RCC 7860 (cell line): ENCODE measurements at places on chromosomes 4 and X.

- DNase-seq, result no peak
These were observed 9.3 kb upstream of the DCK start for GRCh38 chr4:70984106-70984505.

- DNase-seq, result no peak
These were observed 112.1 kb downstream of the ARHGAP6 start for GRCh38 chrX:11553594-11553993.

GRCh38 chr4:72314869-72315268 is 254.2 kb downstream of the ADAMTS3 start:
- peak; percentile 29 for DNase-seq

DNA sequence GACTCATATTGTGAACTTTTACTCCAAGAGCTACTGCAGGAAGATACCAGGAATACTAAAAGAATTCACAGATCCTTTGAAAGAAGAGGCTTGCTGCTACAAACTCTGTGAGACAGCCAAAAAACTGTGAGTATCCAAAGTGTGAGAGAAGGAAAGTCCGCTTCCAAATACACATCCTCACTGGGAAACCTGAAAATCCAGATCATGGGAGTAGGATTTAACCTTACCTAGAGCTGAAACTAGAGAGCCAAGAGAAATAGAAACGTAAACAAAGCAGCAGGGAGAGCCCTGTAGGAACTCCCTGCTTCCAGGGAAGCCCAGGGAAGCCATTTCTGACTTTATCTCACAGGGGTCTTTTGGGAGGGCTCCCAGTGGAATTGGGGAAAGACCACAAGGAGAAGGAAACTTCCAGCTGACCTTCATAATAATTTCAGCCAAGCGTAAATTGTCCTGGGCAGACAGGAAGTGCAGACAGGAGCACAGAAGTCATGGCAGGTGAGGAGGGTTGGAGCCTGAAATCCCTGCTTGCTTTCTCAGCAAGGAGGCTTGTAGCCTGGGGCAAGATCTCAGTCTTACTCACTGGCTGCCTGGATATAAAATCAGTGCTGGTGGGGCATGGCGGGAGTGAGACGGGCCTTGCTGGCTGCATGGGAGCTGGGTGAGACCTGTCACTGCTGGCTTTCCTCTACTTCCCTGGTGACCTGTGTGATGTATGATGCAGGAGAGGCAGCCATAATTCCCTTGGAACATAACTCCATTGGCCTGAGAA is 26.2 kb upstream of the NFKB1 start:
- no peak for DNase-seq

DNA sequence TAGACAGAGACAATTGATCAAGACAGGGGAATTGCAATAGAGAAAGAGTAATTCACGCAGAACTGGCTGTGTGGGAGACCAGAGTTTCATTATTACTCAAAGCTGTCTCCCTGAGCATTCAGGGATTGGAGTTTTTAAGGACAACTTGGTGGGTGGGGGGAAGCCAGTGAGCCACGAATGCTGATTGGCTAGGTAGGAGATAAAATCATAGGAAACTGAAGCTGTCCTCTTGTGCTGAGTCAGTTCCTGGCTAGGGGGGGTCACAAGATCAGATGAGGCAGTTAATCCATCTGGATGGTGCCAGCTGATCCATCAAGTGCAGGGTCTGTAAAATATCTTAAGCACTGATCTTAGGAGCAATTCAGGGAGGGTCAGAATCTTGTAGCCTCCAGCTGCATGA is 358.6 kb downstream of the GPM6A start:
- DNase-seq, result no peak

DNA sequence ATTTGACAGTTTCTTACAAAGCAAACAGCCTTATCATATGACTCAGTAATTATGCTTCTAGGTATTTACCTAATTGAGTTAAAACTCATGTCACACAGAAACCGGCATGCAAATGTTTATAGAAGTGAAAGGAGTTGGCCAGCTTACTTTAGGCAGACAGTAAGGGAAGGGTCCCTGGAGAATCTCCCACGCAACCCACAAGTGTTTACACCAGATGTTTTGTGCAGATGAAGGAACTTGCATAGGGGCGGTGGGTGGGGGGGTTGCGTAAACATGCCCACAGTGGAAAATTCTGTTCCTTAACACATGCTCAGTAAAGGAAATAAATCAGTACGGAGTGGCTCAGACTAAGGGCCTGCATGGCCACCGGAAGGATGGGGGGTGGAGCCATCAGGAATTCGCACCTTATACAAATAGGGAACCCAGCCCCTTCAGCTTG is 330.5 kb upstream of the AADAT start:
- DNase-seq, result no peak

GRCh38 chrX:109847257-109848187 is 114.5 kb upstream of the ACSL4 start:
- peak; percentile 69 for DNase-seq

- no peak for DNase-seq
These were observed 51.1 kb downstream of the RPS6KA3 start for GRCh38 chrX:20215565-20215964.

- DNase-seq, result no peak
These were observed 620 bp downstream of the ANAPC10 start for GRCh38 chr4:145097331-145097820.

GRCh38 chrX:138794246-138794645 is 82.7 kb upstream of the FGF13 start:
- no peak for DNase-seq

GRCh38 chrX:152642931-152643564 is 5.4 kb downstream of the GABRQ start:
- DNase-seq, result no peak

DNA sequence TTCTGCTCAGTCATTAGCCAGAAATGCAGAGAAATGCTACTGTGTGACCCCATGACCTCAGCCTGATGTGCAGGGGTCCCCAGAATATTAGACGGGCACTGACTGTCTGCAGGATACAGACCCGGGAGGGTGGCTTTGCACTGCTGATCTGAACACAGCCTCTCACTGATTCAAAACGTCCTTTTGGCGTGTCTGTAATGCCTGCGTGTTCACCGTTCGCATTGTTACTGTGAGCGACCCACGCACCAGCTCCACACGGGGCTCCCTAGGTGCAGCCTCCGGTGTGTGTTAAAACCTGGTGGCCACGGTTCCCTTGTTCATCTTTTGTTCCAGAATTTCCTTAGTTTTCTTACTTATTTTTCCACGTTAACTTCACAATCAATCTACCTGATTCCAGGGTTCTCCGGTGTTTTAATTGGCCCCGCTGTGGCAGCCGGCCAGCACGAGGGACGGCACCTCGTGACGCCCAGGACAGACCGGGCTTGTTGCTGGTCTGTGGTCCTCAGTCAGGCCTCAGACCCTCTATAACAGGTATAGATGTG is 32.0 kb upstream of the SPON2 start:
- DNase-seq, result no peak

DNA sequence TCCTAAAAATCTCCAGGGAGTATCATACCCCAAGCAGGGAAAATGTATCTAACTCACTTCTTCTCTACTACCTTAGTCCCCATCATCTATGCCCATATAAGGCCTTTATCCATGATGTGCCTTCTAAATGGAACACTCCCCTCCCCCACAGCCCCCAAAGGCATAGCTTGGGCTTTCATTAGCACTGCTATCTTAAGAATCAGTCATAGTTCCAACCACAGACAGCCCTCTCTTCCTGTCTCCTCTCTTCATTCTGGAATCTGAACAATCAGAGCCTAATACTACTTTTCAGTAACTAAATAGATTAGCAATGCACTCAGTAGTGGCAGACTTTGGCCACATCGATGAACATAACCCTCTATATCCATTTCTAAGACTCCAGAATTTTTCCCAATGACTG is 313.2 kb upstream of the DKK2 start:
- no peak for DNase-seq

DNA sequence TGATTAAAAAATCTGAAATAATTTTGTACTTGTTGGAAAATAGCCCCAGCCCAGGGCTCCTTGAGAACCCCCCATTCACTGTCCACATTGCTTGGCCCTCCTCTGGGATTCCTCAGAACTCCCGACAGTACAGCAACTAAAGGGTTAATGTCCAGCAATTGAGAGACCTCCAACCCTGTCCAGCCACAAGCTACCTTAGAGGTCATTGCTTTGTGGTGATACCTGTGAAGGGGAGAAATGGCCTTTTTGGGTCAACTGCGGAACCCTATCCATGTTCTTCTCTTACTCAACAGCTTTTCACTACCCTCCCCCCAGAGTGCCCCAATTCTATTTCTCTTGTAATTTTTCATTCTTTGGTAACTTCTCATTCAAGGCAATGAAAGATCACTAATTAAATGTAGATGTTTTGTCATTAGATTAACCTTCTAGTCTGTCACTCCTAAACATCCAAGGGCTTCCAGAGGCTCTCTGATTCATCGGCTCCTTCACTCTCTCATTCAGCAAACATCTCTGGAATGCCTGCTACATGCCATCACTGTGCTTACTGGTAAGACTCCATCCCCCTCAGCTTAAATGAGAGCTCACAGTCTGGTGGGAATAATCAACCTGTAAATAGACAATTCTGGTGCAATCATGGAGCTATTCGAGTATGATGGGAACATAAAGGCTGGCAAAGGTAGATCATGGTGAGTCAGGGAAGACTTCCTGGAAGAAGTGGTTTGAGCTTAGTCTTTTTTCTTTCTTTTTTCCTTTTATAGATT is 241.4 kb upstream of the PGRMC2 start:
- peak; percentile 99 for DNase-seq

- DNase-seq, result no peak
These were observed 16.1 kb upstream of the PPP2R3B start for GRCh38 chrX:402857-403256.

DNA sequence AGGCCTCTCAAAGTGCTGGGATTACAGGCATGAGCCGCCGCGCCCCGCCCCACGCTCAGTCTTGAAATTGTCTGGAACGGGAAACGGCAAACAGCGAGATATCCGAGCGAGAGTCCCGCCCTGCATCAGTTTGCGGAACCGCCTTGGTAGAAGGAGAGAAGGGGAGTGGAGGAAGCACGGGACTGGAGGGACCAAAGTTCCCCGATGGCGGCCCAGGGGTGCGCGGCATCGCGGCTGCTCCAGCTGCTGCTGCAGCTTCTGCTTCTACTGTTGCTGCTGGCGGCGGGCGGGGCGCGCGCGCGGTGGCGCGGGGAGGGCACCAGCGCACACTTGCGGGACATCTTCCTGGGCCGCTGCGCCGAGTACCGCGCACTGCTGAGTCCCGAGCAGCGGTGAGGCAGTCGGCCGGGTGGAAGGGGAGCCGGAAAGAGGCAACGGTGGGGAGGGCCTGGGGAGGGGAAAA is at the start of gene BST1:
Gene BST1, plus strand, starts transcription at position 125 of the 463 bp plus-strand sequence. Its CDS starts 80 bp downstream, at position 205.
- DNase-seq, result no peak

DNA sequence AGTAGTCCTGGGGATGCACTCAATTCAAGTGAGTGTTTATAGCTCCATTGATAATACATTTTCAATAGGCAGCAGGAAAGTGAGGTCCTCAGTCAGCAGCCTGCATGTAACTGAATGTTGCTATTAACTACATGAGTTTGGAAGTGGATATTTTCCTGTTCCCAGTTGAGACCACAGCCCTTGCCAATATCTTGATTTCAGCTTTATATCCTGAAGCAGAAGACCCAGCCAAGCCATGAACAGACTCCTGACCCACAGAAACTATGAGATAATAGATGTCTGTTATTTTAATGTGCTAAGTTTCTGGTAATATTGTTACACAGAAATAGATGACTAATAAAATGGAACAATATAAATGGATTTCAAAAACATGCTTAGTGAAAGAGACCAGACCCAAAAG is 63.7 kb downstream of the VSIG4 start:
- DNase-seq, result no peak

GRCh38 chrX:53715346-53715924 is 28.9 kb upstream of the HUWE1 start:
- peak; percentile 47 for DNase-seq

- no peak for DNase-seq
These were observed 91.6 kb upstream of the MAP3K15 start for GRCh38 chrX:19606902-19607301.

GRCh38 chr4:153649572-153649991 is 34.5 kb upstream of the TLR2 start:
- DNase-seq, result no peak

DNA sequence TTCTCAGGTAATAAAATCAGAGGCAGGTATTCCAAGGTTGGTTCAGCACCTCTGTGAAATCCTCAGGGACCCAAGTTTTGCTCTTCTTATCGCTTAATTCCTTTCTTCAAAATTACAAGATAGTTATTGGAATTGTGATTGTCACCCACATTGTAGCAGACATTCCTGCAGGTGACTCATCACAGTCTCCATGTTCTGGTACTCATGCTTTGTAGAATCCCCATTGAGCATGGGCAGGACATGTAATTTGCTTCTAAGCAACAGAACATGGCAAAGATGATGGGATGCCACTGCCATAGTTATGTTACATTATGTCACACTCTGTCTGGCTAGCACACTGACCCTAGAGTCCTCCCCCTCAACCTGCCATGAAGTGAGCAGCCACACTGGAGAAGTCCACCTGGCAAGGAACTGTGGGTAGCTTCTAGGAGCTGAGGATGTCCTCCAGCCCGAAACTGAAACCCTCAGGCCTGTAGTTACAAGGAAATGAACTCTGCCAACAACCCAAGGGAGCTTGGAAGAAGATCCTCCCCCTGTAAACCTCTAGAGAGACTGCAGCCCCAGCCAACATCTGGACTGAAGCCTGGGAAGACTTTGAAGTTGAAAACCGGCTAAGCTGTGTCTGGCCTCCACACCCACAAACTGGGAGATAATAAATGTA is 58.3 kb upstream of the GUCY1A1 start:
- peak; percentile 39 for DNase-seq

GRCh38 chr4:138540056-138540800 is 298.1 kb upstream of the SLC7A11 start:
- DNase-seq, result no peak

- DNase-seq, result no peak
These were observed 37.2 kb upstream of the SPANXC start for GRCh38 chrX:141279476-141279875.

GRCh38 chrX:17206584-17206983 is 168.4 kb upstream of the NHS start:
- DNase-seq, result no peak

- peak; percentile 49 for DNase-seq
These were observed 17.2 kb upstream of the RNF212 start for GRCh38 chr4:1130316-1131186.

GRCh38 chrX:8090482-8090881 is 80.6 kb downstream of the VCX2 start:
- no peak for DNase-seq

- no peak for DNase-seq
These were observed 43.3 kb downstream of the HOPX start for GRCh38 chr4:56637791-56638190.

DNA sequence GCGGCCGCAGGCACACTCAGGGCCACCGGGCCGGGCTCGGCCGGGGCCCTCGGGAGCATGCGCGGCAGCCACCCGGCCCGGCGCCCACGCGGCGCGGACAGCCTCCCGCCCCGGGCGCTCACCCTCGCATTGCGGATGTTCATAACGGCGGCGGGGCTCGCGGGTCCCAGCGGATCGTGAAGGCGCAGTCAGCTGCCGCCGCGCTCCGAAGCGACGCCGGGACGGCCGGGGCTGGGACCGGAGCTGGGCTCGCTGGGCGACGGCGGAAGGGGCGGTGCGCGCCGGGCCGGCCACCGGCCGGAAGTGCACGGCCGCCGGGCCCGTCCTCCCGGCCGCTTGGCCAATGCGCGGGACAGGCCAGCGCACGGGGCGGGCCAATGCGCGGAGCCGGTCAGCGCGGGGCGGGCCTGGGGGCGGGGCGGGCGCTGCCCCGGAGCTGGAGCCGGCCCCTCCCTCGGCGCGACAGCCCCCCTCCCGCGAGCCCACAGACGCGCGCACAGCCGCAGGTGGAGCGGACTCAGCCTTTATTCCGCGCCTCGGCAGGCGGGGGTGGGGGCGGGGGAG is at the start of gene NAA10:
Gene NAA10, minus strand, starts transcription at position 276 of the 564 bp plus-strand sequence. Its CDS starts 133 bp downstream, at position 143.
- peak; percentile 30 for DNase-seq
